Mesenteric fat pad (tissue), 1 donor: ENCODE measurements at places on chromosomes 5 and 9. TPM values are rescaled to one million over a fixed set of nuclear protein-coding genes. Genes with fewer than 3 reads are reported as not detected.

DNA sequence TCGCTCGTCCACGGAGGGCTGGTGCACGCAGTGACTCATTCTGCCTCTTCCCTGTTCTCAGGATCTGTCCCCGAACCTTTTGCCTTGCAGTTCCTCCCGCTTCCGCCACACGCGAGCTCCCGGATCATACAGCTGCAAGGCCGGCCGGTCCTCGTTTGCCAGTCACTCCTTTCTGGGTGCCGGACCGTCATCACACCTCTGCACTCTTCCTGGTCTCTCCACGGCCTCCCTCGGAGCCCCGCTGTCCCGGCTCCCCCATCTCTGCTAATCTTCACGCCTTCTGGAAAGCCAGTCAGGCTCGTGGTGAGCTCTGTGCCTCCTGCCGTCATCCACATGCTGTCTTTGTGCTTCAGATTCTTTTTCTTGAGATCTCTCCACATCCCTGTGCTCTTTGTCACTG, 91.8 kb downstream of the STX17 start:
- no peak for DNase-seq

Gene SPTAN1
- 361 TPM for total RNA-seq

Gene TRIM36
- total RNA-seq = 1.3 TPM

Gene GABBR2
- not detected for total RNA-seq

DNA sequence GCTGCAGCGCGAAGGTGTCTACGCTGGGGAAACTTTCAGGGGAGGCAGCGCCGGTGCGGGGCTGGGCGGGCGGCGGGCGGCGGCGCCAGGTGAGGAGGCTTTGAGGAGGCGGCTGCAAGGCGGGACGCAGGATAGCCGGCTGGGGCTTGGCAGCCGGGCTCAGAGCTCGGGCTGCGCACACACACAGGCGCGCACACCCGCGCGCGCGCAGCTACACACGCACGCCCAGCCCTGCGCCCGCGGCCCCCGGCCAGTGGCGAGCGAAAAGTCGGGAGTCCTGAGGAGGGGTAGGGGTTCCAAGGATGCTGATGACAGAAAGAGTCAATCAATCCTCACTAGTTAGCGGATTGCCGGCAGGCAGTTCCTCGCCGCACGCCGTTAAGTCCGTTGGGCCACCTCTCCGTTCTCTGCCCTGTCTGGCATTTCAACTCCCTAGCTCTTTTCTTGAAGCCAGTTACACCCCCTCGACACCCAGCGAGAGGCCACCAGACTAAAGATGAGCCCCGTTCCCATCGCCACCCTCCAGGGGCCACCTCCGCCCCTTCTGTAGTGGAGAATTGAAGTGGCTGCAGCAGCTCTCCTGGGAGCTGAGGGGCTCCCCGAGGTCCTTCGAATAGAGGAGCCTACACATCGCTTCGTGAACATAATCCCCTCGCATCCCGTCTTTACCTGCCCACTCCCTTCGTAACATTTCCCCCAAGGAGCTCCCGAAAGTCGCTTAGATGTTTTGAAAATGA, 1640.3 kb upstream of the C9orf72 start:
- DNase-seq = no peak

DNA sequence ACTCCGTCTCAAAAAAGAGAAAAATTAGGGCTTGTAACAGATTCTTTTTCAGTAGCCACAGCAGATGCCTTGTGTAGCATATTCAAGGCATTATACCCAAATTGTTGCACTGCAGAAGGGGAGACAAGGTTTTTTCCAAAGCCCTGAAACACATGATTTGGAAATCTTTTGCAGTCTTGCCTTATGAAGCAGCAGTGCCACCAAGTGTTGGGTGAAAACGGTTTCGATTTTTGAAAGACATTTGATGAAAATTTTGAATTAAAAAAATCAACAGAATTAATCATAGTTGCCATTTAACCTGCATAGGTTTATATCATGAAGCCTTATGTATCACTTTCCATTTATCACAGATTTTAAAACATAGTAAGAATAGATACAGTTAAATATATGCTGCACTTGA, 479.5 kb downstream of the TAF11L14 start:
- DNase-seq = no peak

Gene PITX1
- 0.13 TPM for total RNA-seq

- DNase-seq = no peak
Measured at GRCh38 chr5:149017636-149018035, 45.2 kb downstream of the SH3TC2 start.

Gene PSD2
- total RNA-seq = not detected
